Inflammatory macrophage treated with lipopolysaccharide for 1 hour (primary cell): ENCODE measurements at places on chromosomes 6 and 20.

DNA sequence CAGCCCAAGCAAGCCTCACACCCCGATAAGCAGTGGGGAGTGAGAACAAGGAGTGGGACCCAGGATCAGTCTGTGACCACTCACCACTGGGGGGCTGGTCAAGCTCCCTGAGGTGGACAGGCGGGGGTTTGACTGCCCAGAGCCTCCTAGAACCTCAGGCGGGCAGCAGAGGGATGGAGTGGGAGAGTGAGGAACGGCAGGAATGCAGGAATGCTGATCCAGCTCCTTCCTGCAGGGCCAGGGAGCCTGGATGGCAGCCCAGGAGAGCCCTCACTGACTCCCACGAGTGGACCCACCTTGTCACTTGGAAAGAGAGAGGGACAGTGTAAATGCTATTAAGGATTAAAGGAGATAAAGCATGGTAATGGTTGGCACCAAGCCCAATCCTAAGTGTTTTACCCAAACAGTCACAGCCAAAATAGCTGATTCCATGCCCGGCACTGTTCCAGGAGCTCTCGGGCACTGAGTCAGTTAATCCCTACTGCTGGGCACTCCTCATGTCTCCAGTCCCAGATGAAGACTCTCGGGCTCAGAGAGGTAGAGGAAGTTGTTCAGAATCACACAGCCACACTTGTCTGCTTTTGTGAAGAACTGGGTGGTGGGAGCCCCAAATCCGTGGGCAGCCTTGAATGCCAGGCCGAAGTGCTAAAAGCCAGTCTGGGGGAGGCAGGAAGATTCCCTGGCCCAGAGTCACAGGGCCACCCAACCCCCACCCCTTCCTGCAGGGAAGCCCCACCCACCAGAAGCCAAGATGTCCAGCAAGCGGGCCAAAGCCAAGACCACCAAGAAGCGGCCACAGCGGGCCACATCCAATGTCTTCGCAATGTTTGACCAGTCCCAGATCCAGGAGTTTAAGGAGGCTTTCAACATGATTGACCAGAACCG lies 3.1 kb downstream of the MYL9 start:
- no peak for DNase-seq

GRCh38 chr20:47921408-47921807 lies 136.1 kb upstream of the SULF2 start:
- no peak for DNase-seq

DNA sequence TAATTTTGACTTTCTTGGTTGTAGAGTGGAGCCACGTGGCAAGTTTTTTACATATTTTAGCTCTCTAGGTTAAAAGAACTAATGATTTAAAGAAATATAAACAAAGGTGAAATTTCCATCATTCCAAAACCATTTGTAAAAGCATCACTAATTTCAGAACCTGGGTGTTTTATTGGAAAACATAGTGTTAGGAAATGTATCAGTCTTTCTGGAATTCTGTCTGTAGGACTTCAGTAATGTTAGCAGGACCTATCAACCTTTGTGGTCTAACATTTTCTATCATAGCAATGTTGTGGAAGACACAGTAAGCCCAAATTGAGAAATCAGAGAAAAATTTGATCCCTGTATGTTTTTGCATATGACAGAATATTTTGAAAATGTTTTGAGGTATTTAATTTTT lies 28.3 kb downstream of the L3MBTL3 start:
- DNase-seq: no peak

DNA sequence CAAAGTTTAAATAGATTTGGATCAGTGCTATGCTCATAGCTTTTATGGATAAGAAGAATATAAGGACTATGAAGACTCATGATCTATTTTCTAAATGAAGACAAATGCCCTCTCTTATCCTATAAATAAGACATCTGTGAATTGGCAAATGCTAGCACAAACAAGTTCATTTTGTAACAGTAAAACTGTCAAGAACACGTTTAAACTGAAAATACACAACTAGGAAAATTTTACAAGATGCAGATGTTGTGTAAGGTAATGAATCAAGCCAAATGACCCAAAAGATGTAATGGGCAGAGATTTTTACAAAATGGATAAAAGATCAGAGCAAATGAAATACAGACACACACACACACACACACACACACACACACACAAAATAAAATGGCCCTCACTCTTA lies 180.5 kb downstream of the MOXD1 start:
- no peak for DNase-seq

- DNase-seq: peak; percentile 69
Measured at GRCh38 chr6:131694832-131695426, 6.3 kb downstream of the OR2A4 start.

DNA sequence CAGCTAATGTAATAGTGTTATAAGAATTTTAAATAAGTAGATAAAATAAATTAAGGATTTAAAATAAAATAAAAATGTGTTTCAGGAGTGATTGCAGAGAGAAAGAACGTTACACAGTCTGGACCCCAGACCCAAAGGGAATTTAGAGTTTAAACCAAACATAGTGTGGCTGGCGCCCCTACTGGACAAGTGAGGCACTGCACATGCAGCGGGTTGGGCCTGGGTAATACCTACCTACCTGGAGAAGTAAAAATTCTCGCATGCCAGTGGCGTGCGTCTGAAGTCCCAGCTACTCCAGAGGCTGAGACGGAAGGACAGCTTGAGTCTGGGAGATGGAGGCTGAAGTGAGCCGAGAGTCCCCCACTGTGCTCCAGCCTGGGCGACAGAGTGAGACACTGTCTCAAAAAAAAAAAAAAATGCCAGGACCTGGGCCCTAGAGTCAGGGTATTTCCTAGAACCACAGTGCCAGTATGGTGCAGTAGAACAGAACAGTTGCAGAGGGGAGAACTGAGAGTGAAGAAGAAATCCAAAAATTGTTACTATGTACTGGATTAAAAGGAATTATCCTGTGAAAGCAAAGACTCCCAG lies 71.4 kb upstream of the TCF21 start:
- no peak for DNase-seq

DNA sequence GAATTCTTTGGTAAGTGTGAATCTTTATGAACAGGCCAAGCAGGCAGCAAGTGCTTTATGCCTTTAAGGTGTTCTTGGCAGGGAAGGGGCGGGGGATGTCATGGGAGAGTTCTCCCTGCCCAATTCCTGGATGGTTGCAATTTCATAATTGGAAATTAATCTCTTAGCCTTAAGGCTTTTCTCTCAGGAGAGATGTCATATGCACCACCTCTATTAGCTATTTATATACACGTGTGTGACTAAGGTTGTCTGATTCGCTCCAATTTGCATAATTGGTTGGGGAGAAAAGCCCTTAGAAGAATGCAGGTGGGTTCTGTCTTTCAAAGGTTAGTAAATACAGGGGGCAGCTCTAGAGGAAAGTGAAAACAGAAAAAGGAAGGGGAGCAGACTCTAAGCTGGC lies 5.2 kb upstream of the ENPP5 start:
- DNase-seq: no peak

DNA sequence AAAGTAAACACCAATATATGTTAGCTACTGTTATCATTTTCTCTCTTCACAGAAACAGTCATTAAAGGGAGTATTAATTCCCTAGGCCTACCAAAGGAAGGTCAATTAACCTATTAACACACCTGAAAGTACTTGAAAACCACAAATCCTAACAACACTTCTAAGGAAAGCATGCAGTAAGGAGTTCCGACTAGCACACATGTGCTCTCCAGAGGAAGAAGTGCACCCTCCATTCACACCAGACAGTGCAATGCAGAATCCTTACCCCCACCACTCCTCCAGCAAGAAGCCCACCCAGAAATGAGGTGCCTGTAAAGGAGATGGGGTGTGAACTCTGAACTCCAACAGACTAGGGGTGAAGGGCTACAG lies 58.7 kb downstream of the EPB41L2 start:
- no peak for DNase-seq

GRCh38 chr20:59258221-59258621 lies 42.2 kb upstream of the EDN3 start:
- DNase-seq: peak; percentile 8

DNA sequence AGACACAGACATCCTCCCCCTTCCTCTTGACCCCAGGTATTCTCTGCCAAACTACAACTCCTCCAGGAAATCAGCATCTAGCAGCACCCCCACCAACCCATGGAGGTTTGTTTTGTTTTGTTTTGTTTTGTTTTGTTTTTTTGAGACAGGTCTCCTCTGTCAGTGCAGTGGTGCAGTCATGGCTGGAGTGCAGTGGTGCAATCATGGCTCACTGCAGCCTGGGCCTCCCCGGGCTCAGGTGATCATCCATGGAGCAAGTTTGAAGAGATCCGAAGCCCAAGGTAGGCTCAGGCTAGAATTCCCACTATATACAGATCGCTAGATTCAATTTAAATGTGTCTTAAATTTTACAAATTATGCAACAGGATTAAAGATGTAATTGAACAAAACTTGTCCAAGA lies 518.2 kb upstream of the ARID1B start:
- no peak for DNase-seq

DNA sequence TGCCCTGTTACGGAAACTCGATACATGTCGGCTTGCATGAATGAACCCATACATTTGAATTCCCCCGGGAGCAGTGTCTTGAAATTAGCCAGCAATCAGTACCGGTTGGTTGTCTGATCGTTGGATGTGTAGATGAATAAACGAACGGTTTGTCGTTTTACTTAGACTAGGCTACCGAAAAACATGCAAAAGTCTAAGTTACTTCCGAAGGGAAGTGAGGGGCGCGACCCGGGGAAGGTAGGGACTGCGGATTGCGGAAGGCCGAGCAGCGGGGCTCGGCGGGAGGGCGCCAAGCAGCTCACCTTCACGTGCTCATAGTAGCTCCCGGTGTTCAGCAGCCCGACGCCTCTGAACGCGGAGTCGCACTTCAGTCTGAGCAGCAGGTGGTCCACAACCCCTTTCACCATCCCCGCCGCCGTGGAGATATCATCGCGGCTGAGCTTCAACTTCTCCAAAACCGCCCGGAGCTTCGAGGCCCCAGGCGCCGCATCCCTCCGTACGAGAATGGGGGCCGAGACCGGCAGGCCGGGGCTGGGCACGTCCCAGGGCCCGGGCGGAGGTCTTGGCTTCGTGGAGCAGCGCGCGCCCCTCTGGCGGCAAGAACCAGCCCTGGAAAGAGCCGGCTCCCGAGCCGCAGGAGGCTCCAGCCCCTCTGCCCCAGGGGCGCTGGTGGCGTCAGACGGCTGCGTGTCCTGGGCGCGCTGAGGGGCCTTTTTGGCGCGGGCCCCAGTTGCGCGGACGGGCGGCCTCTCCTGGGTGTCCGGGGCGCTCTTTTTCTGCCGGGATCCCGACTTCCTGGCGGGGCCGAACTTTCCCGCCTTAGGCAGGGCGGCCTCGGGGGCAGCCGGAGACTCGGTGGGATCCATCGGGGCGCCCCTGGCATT lies 632 bp downstream of the CGAS start:
- peak; percentile 16 for DNase-seq

DNA sequence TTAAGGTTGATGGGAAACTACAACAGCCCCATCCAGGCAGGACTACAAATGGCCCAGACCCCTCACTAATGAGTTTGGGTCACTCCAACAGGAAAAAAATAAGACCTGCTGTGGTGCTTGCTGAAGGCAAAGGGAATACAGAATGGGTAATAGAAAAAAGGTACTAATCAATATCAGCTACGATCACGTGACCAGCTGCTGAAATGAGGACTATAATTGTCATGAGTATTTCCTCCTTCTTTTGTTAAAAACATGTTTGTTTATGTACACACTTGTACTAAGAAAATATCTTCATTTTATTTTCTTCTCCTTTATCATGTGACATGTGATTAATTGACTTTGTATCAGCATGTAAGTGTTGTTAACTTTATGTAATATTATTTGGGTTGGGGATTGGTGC lies 199.9 kb downstream of the GJA1 start:
- DNase-seq: no peak

GRCh38 chr20:63233061-63233344 lies 2.7 kb upstream of the BIRC7 start:
- no peak for DNase-seq

- DNase-seq: no peak
Measured at GRCh38 chr6:126786262-126786661, 332.2 kb upstream of the RSPO3 start.

- DNase-seq: peak; percentile 7
Measured at GRCh38 chr6:155389130-155389529, 66.5 kb downstream of the NOX3 start.

DNA sequence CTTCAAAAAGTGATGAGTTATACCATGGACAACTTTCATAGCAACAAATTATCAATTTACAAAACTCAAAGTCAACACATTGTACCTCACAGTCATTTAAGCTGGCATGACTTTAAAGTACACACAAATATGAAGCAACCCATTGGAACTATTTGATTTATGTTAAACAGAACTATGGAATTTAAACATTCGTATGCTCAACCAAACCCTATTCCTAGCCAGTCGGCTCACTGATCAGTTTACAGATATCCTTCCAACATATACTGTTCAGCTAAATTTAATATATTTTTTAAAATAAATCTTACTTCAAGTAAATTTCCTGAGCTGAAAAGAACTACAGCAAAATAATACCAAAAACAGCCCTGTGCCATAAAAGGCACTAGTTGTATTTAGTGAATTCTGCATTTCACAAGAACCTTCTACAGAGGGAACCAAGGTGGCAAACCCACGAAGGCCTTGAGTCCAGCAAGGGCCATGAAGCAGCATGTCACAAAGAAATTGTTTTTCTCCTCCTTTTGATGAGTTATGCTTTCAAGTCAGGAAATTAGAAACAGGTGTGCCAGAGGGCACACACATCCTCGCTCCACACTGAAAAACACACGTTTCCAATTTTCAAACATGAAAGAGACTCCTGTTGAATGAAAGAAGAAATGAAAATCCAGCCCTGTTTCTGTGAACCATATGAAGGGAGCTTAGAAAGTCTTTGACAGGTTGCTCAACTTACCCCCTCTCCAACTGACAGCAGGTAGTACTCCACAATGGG lies 122.8 kb downstream of the TASP1 start:
- DNase-seq: no peak

DNA sequence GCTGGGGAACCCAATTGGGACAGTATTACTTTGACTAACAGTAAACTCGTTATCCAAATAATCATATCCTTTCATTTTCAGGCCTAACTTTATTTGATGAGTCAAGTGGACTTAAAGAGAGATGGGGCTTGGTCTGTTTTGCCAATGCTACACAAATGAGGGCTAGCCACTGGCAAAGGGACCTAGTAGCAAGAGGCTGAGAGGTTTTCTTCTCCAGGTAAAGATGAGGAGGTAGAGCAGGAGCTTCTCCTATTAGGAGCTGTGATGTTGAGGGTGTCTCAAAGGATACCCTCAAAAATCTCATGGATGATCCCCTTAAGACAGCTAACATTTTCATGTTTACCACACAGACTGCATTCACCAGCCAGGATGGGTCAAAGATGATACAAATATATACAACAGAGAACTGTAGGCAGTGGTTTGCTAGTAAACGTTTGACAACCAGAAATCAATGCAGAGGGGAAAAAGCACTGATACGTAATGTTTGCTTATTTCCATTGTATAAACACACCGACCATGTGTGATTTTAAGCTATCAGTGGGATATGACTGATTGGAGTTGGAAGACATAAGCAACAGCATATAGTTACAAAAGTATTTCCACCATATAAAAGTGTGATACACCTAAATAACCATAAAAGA lies 153.3 kb downstream of the IBTK start:
- DNase-seq: no peak
